Left cardiac atrium (tissue), 4 donors: ENCODE measurements at places on chromosomes 2 and 18. TPM values are rescaled to one million over a fixed set of nuclear protein-coding genes. Genes with fewer than 3 reads are reported as not detected.

- no peak for DNase-seq
Observed at GRCh38 chr2:380772-381171, 92.9 kb upstream of the ALKAL2 start.

GRCh38 chr2:46436800-46437199 lies 42.6 kb upstream of the TMEM247 start:
- DNase-seq: no peak

GRCh38 chr2:16398486-16399043 lies 267.1 kb downstream of the CYRIA start:
- DNase-seq: no peak

DNA sequence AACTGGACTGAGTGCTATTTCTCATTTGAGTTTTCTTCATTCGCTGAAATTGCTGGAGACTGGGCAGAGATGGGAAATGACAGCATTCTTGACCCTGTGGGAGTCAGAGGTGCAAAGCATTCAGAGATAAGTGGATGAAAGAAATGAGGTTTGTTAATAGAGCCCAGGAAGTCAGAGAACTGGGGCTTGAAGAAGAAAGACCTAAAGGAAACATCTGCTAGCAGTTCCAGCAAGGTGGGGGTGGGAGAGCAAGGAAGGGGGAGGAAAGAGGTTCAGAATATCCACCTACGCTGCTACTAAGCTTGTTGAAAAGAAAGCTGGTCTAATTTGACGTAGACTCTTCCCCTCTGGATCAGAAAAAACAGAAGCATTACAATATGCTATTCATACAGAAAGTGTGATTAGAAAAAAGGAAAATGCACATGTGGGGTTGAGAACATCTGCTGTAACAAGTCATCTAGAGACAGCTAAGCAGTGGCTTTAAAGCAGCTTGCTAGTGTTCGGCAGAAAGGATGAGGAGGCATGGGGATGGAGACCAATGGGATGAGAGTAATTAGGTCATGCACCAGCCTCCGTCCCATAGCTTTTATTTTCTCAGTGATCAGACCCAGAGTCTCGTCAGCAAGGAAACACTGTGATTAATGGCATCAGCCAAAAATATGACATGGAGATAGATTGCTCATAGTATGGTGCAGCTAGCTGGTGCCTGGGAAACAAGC lies 29.7 kb downstream of the NAB1 start:
- no peak for DNase-seq

DNA sequence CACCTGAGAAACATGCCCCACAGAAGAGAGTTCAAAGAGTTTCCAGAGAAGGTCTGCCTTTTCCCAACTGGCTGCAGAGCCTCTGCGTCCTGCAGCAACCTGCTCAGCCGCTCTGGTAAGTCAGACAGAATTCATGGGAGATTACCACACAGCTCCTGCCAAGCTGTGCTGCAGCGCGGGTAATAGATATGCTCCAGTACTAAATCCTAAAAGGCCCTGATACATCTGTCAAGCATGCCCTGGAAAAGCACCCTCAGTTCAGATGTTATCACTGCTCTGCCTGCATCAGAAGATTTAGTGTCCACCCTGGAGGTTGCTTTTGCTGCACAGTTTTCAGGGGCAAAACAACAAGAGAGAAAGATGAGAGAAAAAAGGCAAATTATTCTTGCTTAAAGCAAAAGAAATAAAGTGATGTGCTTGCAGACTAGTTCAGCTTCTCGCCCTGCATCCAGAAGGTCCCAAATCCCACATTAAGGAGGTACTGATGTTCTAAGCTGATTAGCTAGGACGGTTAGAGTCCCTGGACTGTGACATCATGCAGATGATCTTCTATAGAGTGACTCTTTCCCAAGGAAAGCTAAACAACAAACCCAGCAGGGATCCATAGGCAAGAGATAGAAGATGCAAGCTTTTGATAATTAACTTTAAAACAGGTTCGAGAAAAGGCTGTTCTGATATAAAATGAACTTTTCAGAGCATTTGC lies 488.6 kb downstream of the BCL11A start:
- no peak for DNase-seq

GRCh38 chr2:227630322-227630721 lies 13.0 kb downstream of the SCYGR4 start:
- no peak for DNase-seq

DNA sequence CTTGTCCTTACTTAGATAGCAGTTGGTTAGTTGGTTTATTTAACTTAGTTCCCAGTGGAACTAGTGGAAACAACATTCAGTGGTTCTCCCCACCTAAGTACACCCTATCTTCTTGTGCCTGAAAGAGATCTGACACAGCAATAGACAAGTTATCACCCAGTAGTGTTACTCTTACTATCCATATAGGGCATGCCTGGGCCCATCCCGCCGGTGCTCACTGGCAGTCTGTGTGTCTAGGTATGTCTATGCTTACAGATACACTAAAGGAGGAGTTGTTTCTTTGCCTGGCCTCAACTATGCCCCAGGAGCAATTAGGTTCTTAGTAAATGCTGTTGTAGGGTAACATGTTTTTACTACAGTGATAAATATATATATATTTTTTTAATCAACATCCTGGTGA lies 12.0 kb upstream of the NRP2 start:
- DNase-seq: no peak

DNA sequence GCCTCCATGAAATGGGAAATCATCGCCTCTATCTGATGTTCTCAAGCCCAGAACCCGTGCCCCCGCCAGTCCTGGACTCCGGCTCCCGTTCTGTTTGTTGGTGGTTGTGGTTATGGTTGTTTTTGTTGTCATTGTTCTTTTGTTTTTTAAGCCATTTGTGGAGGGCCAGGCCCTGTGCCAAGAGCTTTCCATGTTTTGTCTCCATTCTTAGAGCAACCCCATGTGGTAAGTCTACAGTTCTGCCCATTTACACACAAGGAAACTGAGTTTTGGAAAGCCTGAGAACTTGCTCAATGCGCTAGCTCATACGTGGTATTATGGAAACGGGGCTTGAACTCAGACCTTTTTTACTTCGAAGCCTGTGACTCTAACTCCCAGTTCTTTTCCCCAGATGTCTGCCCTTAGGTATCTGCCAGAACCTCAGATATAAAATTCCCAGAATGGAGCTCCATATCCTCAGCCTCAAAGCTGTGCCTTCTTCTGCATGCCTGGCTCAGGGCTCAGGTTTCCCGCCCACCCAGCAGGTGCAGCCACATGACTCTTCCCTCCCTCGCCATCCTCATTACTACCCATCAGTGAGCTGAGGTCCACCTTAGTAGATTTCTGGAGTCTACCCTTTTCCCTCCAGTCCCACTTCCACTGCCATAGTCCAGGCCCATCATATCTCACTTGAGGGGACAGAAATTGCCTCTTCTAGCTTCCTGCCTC lies 194.1 kb downstream of the KLHL29 start:
- no peak for DNase-seq

The C2orf72 gene
- 0.15 TPM for total RNA-seq

The CNGA3 gene
- not detected for total RNA-seq

GRCh38 chr2:60984720-60985119 lies 32.8 kb upstream of the PEX13 start:
- DNase-seq: no peak

- DNase-seq: no peak
Observed at GRCh38 chr18:62767321-62767720, 52.0 kb downstream of the PHLPP1 start.

DNA sequence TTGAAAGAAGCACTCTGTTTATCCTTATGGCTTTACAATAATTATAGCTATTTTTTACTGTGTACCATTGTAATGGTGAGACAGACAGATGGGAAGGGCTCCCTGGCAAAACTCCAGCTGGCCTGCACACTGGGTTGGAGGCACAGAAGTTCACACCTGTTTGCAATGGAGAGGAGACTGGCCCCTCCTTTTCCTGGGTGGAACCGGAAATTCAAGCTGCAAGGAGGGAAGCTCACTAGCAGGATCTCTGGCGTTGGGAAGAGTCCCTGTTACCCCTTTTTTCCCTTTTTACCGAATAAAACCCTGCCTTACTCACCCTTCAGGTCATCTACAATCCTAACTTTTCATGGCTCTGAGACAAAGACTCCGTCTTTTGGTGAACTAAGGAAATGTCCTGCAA lies 100.3 kb upstream of the TFPI start:
- DNase-seq: no peak

- DNase-seq: no peak
Observed at GRCh38 chr2:46407852-46408455, 71.4 kb upstream of the TMEM247 start.

The ROCK1 gene
- total RNA-seq: 39.1 TPM

DNA sequence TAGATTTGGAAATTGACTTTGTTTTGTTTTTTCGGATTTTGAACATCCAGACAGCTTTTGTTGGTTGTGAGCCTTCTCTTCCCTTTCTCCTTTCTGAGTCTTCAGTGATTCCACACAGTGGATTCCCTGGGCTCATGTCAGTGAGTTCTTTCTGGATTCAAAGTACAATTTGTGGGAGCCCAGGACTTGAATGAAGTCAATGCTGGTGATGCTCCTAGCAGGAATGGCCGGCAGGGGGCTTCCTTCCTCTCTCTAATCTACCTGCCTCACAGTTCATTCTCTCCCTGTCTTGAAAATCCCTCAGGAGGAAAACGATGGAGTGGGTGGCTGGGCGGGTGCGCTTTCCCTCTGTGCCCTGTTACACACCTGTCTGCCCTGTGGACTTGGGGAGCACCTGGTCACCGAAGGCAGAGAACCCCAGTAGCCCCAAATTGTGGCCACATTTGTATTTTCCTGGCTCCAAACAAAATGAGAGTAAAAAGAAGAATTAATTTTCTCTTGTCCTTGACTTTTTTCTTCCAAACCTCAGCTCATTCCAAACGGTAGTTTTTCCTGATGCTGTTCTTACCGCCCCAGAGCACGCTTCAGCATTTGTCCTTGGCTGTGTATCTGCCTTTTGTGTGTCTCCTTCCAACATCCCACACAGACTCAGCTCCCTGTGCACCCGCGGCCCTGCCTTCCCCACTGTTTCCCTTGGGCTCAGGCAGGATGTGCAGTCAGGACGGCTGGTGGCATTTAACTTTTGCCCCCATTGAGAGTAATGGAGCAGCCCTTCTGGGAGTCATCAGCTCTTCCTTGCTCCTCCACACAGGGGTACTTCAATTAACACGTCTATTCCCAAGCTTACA lies 86.6 kb downstream of the MARCO start:
- DNase-seq: no peak

- DNase-seq: no peak
Observed at GRCh38 chr2:212416086-212416485, 122.5 kb downstream of the ERBB4 start.

The CDK15 gene
- 1.0 TPM for total RNA-seq

DNA sequence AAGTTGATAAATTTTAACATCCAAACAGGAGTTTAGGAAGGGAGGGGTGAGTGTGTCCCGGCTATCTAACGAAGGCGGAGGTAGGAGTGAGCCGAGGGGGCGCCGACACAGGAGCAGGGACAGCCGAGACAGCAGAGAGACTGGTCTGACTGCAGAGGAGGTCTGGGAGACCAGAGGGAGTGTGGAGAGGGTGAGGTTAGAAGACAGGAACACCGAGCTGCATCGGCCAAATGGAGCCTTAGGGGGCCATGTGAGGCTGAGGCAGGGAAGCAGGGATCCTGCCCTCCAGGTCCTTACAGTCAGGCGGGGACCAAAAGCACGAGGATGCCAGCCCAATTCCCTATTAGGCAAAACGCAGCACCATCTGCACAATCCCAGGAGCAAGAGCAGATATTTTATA lies 67.0 kb downstream of the SFXN5 start:
- DNase-seq: no peak

The SNORC gene
- total RNA-seq: 0.77 TPM

GRCh38 chr2:120437604-120438000 lies 91.7 kb downstream of the INHBB start:
- no peak for DNase-seq

- DNase-seq: no peak
Observed at GRCh38 chr2:67701011-67701410, 303.9 kb downstream of the ETAA1 start.

DNA sequence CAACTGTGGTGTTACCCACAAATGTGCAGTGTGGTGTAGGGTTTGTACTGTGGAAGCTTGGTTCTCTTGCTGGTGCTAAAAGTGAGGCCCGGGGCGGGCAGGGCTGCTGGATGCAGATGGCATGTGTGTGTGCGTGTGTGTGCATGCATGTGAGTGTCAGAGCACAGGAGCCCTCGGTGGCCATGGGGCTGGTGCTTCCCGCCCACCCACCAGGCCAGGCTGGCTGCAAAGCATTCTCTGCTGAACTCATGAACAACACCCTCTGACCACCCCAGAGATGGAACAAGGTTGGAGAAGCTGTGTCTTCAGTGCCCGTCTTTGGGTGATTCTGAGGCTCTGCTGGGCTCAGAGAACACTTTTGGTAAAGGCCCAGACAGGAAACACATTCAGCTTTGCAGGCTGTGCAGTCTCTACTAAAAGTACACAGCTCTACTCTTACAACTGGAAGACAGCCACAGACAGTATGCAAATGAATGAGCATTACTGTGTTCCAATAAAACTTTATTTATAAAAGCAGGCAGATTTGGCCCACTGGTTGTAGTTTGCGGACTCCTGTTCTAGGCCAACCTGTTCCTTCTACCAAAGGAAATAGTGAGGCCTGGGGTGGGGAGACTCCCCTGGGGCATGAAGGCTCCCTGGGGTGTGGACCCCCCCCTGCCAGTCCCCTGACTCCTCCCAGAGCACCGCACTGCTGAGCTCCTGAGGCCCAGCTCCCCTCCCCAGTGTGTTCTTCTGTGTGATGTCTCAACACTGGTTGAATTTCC lies 225.3 kb upstream of the HDAC4 start:
- no peak for DNase-seq

The IHH gene
- not detected for total RNA-seq

GRCh38 chr2:134169788-134170187 lies 84.1 kb upstream of the MGAT5 start:
- no peak for DNase-seq

DNA sequence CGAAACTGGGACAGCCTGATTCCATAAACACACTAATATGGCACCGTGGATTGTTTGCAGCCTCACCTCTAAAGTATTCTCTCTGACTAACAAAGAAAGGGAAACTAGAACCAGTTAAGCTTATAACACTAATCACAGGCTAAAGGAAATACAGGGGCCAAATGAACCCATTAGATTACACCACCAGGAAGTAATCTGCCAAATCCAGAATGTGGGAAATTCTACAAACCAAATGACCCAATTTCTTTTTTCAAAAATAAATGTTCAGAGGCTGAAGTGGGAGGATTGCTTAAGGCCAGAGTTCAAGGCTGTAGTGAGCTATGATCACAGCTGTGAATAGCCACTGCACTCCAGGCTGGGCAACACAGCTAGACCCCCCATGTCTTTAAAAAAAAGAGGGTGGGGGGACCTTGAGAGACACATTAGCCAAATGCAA lies 1.5 kb upstream of the MPPE1 start:
- DNase-seq: no peak

The GALNT3 gene
- total RNA-seq: 0.39 TPM

DNA sequence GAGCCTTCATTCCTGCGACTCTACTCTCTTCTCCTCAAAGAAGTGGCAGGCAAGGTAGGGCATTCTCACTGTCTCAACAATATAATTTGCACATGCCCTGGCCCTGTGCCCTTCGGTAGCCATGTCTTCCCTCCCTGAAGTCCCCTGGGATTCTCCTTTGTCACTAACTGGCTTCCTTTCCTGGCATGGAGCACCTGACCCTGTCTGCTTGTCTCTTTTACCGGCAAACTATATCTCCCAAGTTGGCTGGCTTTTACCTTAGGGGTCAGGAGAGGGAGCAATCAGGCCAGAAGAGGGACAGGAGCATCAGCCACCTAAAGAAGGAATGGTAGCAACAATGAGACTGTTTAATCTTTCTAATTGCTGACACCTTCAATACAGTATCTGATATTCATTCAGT lies 51.9 kb upstream of the RMDN2 start:
- DNase-seq: no peak

- DNase-seq: no peak
Observed at GRCh38 chr2:136916131-136916530, 150.8 kb downstream of the THSD7B start.

The HES6 gene
- 3.8 TPM for total RNA-seq

- DNase-seq: no peak
Observed at GRCh38 chr2:74304332-74305148, 38.7 kb downstream of the SLC4A5 start.
